ENCODE measurements at places on chromosomes 3 and 15. TPM values are rescaled to one million over a fixed set of nuclear protein-coding genes. Genes with fewer than 3 reads are reported as not detected.

The MKRN3 gene
- 0.55 TPM for total RNA-seq

The PLA2G4E gene
- total RNA-seq: 129 TPM

The FBXO40 gene
- not detected for total RNA-seq

The TMEM44 gene
- total RNA-seq: 6.8 TPM

The ACKR2 gene
- total RNA-seq: 6.6 TPM

The NAA80 gene
- total RNA-seq: 19.5 TPM

The GOLGA8O gene
- total RNA-seq: 1.5 TPM

The CD200 gene
- 5.3 TPM for total RNA-seq

The TMEM212 gene
- not detected for total RNA-seq

The THBS1 gene
- total RNA-seq: 396 TPM

The RTP1 gene
- total RNA-seq: not detected

The GABRB3 gene
- 2.0 TPM for total RNA-seq

The NANOGP8 gene
- 5.9 TPM for total RNA-seq

The UNC13C gene
- 0.21 TPM for total RNA-seq

The SH2D7 gene
- not detected for total RNA-seq

Measured in suprapubic skin (tissue), 4 donors.